ENCODE measurements at places on chromosomes 2 and 18.

- no peak for DNase-seq
These were observed 125.4 kb downstream of the NEDD4L start for GRCh38 chr18:58169472-58169871.

GRCh38 chr18:79919089-79919488 lies 32.4 kb downstream of the SLC66A2 start:
- no peak for DNase-seq

DNA sequence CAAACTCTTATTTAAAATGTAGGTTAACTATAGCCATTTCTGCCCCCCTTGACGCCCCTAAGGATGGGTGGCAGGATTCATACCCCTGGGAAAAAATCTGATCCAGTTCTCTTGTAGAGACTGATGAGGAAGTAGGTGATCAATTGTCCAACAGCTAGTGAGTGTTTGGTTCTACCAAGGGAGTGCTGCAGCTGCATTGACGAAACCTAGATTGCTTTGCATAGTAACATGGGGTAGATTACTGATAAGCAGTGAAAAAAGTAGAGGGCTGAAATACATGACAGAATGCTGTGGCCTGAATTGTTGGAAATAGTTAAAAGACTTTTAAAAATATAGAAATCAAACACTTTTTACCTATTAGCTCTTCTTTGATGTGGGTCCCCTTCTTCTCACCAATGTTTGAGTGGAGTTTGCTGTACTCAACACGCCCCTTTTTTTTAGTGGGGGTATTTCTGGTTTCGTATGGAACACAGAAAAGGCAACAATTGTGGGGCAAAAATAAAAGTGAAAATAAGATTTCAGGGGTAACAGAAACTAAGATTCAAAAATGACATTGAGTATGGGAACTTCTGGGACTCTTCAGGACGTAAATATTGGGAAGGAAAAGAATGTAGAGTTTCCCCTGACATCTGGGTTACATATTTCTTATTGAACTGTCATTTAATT lies 66.2 kb downstream of the MAIP1 start:
- no peak for DNase-seq

DNA sequence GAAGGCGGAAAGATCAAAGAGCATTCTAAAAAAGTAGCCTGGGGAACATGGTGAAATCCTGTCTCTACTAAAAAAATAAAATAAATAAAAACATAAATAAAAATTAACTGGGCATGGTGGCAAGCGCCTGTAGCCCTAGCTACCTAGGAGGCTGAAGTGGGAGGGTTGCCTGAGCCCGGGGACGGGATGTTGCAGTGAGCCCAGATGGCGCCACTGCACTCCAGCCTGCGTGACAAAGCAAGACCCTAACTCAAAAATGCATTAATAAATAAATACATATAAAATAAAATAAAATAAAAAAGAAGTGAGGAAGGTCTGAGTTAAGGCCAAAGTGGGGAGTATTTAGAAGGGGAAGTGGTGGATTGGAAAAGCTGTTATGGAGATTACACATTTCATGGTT lies 1.3 kb upstream of the PSMD14 start:
- DNase-seq: no peak

DNA sequence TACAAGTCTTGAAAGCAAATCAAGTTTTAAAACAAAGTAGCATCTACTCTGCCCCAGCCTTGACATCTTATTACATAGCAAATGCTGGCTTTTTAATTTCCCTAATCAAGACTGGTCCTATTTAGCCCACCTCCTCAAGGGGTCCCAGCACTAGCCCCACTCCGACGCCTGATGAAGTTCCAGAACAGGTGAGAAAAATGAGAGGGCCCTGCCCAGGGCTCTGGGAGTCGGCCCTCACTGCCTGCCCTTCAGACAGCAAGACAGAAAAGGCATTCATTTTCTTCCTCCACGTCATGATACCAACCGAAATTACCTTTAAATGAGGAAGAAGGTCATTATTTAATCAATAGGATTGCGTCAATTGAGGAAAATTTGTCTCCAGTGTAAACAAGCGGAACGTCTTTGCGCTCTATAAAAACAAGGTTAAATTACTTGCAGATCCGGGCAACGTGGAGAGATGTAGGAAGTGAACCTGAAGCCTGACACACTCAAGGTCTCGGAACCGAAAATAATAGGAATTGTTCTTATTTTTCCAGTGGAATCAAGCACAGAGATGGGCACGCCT lies 170.6 kb upstream of the PKDCC start:
- DNase-seq: no peak

GRCh38 chr18:2840521-2840920 lies 6.3 kb upstream of the EMILIN2 start:
- no peak for DNase-seq

GRCh38 chr2:25294573-25295462 lies 46.9 kb downstream of the DNMT3A start:
- DNase-seq: peak; percentile 68

DNA sequence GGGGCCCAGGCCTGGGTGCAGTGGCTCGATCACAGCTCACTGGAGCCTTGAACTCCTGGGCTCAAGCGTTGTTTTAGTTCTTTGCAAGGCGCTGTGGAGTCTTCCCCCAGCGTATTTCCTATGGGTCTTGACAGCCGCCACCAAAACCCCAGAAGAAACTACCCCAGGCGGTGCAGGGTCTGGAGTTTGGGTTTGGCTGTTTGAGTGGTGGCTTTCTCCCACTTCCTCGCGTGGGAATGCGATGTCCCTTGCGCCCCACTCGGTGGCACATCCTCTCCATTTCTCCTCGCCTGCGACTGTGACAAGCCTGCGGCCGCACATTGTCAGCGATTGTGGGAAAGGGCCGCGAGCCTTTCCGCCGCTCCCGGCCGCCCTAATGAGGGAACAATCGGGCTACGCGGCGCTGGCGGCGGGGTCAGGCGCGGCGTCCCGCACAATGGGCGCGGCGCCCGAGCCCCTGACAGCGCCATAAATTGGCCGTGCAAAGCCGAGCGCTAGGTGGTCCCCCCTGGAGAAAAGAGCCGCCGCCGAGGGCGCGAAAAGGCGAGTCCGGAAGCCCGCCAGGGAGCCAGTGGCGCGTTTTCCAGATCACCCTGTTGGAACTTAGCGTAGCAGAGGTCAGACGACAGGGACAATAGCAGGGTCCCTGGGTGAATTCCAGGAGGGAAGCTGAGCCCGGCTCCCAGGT lies 194.9 kb upstream of the POU3F3 start:
- DNase-seq: no peak
